ENCODE measurements at places on chromosomes 13 and 19.
A peak's percentile ranks its signal among the peaks of the same experiment; 100 is the strongest.

- H3K27ac ChIP-seq, result no peak overlapping the region
- no peaks in the 10 kb centered on the region for H3K27me3 ChIP-seq
- H3K4me3 ChIP-seq, result no peak overlapping the region
- H3K4me1 ChIP-seq, result no peaks in the 10 kb centered on the region
- no peak for DNase-seq
These were observed 16.2 kb downstream of the NOP53 start for GRCh38 chr19:47761566-47761965.

DNA sequence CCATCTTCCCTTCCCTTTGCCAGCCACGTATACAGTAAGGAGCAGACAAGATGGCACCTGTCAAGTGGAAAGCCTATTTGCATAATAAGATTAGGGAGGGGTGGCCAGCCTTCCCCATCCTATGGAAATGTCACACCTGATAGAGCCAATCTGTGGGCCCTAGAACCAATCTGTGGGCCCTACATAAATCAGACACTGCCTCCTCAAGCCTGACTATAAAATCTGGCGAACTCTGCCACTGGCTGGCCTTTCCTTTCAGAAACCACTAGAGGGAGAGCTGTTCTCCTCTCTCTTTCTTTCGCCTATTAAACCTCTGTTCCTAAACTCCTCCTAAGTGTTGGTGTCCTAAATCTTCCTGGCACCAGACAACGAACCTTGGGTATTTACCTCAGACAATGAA lies 231.5 kb upstream of the KLHL1 start:
- DNase-seq, result peak; percentile 64
- H3K27me3 ChIP-seq, result no peaks in the 10 kb centered on the region
- H3K4me3 ChIP-seq, result no peak overlapping the region
- no peaks in the 10 kb centered on the region for H3K36me3 ChIP-seq

DNA sequence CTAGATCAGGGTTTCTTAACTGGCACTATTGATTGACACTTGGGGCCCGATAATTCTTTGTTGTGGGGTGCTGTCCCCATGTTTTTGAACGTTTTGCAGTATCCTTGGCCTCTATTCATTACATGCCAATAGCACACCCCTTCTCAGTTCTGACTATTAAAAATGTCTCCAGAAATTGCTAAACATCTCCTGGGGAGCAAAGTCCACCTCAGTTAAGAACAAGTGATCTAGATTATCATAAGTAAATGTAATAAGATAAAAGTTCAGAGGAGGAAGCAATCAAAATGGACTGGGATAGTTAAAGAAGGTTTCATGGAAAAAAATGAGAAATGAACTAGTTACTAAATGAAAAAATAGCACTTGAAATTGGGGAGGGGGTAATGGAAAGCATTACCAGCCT lies 98.1 kb upstream of the MIR17HG start:
- no peak overlapping the region for H3K4me3 ChIP-seq
- no peaks in the 10 kb centered on the region for H3K36me3 ChIP-seq
- H3K4me1 ChIP-seq, result peaks cover 16% of the 10 kb centered on the region
- no peak overlapping the region for H3K27ac ChIP-seq
- DNase-seq, result no peak

DNA sequence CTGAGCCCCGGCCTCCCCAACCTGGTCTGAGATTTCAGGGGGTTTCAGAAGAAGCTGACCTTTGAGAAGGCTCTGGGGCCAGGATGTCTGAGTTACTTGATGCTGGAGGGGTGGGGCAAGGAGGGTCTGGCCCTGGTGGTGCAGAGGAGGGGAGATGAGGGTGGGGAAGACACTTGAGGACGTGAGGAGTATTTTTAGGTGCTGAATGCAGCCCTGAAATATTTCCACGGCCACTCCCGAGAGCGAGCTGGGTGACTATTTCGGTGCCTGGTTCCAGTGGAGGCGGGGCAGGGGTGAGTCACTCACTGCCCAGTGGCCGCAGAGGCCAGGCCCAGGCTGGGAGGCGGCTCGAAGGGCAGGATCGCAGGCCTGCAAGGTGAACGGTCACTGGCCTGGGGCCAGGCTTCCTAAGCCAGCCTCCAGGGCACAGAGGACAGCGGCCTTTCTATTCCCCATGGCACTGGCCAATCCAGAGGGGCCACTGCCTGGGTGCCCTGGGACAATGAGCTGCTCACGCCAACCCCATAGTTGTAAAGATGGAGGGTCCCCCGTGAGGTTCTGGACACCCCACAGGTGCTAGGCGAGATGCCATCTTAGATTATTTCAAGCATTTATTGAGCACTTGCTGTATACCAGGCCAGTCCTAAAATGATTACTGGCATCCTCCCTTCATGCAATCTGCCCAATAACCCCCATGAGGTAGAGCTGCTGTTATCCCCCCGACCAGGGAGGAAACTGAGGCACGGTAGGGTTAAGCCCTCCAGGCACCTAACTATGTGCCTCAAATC lies 19.7 kb upstream of the JUND start:
- DNase-seq, result no peak
- no peaks in the 10 kb centered on the region for H3K36me3 ChIP-seq
- H3K4me1 ChIP-seq, result peaks cover 21% of the 10 kb centered on the region
- H3K27ac ChIP-seq, result no peak overlapping the region

DNA sequence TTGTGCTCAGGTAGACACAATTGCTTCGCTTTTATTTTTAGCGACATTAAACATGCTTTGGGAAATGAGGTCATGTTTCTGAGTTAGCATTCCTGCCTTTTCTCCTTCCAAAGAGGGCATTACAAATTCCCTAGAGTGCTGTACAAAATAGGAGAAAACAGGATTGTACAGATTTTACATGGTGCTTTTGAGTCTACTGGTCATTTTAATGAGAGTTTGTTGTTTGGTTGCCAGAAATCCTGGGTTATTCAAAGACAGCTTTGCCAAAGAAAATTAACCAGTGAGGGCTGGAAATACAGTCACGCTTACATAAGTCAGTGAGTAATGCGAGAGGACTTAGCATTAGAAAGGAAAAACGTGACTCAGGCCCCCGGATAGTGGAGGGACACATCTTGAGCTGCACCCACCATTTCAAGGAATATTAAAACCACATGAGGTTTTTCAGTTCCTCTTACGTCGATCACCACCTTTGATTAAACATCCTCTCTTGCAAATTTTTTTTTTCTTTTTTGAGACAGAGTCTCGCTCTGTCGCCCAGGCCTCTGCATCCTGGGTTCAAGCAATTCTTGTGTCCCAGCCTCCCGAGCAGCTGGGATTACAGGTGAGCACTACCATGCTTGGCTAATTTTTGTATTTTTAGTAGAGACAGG lies 55.4 kb downstream of the SACS start:
- peaks cover 16% of the 10 kb centered on the region for H3K4me1 ChIP-seq
- H3K36me3 ChIP-seq, result no peaks in the 10 kb centered on the region
- no peak overlapping the region for H3K4me3 ChIP-seq
- H3K27ac ChIP-seq, result no peak overlapping the region

All from neural progenitor cell (in vitro differentiated cells).